ENCODE measurements at places on chromosomes 3 and 15.

DNA sequence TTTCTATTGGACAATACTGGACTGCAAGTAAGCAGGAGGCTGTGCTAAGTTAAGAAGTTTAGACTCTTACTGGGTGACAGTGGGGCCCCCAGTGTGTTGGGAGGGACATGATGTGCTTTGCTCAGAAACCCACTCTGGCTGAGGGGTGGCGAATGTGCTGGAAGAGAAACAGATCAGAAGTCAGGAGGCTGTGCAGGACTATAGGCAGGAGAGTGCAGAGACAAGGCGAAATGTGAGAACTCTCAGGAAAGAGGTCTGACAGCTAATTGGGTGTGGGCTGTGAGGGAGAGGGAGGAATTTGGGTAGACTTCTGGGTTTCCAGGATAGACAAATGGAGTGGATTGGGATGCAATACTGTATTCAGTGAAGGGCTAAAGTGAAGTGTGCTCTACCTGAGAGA lies 12.0 kb downstream of the SLC24A1 start:
- no peak for DNase-seq

GRCh38 chr15:63163217-63163616 lies 5.9 kb upstream of the RPS27L start:
- no peak for DNase-seq

DNA sequence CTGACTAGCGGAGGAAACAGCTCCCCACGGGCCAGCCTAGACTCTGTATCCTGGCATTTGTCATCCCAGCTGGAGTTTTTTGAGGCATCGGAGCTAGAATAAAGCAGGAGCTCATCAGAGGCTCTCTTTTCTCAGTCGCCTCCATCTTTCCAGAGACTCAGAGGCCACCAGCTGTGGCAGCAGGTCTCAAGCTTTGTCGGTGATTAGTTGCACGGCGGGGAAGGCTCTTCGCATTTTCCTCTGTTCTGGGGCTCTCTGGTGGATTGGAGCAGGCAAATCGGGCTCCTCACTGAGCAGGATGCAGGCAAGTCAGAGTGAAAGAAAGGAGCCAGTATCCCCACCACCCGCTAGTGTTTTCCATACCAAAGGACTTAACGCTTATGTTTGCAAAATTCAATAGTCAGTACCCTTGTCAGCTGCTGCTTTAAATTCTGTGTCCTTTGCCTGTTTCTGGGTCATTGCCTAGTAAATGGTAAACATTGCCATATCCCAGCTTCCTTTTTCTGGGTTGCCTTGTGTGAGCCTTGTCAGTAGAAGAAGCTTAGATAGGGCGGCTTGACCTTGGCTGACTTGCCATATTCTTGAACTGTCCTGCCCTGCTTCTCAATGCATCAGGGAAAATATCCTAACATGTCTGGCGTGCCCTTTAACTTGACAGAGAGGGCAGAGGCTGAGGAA lies 127.1 kb downstream of the PTPRG start:
- no peak for DNase-seq

GRCh38 chr3:20558161-20558560 lies 372.2 kb upstream of the SGO1 start:
- DNase-seq: no peak

DNA sequence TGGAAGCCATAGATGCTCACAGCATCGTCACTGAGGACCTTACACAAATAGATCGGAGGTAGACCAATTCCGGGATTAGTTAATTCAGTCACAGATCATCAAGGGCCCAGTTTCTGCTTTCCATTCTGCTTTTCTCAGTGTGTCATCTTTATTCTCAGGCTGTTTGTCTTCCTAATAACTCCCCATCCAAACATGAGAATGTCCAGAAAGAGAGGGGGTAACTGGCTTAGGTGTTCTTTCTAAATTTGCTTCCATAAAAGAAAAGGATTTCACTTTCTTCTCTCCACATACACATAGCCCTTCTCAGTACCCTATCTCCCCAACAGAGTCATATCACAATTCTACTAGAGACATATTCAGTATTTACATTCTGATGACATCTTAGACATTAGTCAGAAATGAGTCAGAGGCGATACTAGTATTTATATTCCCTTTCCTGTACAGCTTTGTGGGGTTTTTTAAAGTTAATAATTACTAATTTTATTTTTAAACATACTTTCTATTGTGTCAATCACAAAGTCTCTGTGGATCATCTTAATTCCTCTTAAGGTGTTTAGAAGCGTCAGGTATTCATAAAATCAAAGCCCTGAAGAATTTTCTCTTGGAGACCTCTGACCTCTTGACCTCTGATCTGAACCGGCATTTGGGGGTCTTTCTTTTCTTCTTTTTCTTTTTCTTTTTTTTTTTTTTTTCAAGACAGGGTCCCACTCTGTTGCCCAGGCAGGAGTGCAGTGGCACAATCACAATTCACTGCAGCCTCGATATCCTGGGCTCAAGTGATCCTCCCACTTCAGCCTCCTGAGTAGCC lies 24.3 kb upstream of the IL12A start:
- DNase-seq: peak; percentile 59

DNA sequence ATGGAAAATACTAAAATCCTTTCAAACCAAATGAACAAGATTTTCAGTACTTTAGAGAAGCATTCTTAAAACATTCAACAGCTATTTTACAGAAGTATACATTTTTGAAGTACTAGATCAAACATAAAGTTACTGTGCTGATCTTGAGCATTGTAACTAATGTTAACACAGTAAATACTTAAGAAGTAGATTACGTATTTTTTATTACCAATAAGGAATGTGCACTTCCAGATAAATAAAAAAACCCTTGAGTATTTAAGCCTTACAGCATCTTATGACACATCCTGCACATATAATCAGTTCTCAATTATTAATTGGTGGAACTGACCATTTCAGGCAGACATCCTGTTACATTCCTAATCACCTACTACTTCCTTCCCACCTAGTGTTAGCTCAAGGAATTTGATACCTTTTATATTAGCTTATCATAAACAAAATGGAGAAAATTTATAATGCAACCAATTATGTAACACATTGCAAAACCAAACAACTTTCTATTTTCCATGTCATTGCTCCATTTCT lies 32.8 kb downstream of the COPS2 start:
- DNase-seq: no peak

DNA sequence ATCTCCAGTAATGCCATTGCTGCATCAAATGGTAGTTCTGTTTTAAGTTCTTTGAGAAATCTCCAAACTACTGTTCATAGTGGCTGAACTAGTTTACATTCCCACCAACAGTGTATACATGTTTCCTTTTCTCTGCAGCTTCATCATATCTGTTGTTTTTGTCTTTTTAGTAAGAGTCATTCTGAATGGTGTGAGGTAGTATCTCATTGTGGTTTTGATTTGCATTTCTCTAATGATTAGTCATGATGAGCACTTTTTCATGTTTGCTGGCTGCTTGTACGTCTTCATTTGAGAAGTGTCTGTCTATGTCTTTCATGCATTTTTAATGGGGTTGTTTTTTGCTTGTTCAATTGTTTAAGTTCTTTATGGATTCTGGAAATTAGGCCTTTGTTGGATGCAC lies 10.2 kb upstream of the GCSAM start:
- no peak for DNase-seq

GRCh38 chr15:97014001-97014400 lies 683.5 kb downstream of the NR2F2 start:
- DNase-seq: no peak
